ENCODE measurements at places on chromosomes 11 and 22.

DNA sequence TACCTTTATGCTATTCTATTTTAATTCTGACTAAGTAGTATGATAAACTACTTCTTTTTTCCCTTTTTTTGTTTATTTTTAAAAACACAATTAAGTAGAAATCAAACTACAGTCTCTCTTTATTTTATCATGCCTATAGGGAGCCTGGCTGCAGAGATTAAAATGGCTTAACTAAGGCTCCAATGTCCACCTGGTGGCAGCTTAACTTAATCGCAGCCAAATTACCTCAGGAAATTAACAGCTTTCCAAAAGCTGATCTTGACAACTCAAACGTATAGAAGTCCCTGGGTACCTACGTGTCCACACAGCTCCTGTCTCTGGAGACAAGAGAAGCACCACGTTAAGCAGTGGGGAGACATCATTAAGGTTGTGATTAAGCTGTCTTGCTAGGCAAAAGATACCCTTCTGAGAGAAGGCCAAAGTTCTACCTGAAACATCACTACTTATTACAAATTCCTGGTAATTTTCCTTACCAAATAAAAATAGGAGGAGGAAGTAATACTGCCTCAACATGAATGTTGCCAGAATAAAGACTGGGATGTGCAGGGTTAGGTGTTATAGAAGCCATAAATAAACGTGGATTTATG, 63.2 kb upstream of the SNX19 start:
- peak; percentile 27 for DNase-seq

GRCh38 chr11:114149689-114150407, 90.3 kb downstream of the ZBTB16 start:
- no peak for DNase-seq

DNA sequence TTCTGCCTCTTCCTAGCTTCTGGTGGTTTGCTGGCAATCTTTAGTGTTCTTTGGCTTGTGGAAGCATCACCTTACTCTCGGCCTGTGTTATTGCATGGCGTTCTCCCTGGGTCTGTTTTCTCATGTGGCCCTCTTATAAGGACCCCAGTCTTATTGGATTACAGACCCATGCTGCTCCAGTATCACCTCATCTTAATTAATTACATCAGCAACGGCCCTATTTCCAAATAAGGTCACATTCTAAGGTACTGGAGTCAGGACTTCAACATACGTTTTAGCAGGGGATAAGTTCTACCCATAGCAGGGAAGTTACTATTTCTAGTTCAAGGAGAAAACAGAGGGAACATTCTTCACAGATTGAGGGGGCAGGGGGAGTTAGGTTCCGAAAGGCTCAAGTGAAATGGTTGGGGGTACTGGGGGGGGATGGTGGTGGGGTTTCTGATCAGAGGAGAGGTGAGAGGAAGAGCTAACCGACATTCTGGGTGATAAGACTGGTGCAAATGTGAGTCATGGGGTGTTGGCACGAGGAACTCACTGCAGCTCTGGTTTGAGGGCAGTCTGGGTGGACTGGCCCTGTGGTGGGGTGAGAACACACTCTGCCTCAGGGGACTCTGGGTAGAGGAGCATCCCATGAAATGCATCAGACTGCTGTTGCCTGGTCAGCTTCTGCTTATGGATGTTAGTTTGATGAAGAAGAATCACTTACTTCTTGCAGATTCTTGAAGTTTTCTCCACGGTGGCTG, 51.5 kb upstream of the ZBED5 start:
- no peak for DNase-seq

GRCh38 chr11:36313750-36314433, 17.8 kb downstream of the PRR5L start:
- no peak for DNase-seq

- no peak for DNase-seq
Measured at GRCh38 chr11:73536961-73537360, 61.0 kb downstream of the FAM168A start.

DNA sequence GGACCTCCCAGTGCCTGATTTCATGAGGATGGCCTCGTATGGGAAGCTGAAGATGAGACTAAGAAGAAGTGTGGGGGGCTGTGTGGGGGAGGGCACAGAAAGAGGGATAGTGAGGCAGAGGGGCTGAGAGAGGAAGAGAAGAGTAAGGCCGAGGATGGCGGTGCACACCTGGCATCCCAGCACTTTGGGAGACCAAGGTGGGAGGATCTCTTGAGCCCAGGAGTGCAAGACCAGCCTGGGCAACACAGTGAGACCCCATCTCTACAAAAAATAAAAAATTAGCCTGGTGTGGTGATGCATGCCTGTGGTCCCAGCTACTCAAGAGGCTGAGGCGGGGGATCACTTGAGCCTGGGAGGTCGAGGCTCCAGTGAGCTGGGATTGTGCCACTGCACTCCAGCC, 13.5 kb upstream of the EHD1 start:
- DNase-seq, result no peak

DNA sequence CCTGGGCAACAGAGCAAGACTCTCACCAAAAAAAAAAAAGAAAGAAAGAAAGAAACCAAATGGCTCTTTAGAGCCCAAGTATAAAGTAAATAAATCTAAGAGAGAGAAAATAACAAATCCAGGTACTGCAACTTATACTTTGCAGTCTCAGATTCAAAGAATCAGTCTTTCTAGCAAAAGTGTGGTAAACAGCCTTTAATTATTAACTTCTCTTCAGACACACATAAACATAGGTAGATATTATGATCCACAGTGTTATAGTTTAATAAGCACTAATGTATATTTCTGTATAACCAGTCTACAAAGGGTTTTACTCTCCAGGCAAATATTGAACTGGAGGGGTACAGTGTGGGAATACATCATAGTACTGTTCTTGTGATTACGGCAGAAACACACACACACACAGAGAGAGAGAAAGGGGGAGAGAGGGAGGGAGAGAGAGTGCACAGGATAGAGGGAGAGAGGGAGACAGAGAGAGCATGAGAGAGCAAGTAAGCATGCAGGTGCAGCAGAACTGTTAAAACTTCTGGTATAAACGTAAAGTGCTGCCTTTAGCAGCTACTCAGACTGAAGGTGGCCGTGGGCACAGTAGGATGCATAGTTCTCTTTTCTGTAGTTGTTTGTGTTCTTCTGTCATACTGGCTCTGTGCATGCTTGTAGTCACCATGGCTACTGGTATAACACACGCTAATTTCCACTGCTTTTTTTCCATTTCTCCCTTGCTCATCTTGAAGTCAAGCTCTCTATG, 32.3 kb downstream of the MTMR2 start:
- DNase-seq, result no peak

DNA sequence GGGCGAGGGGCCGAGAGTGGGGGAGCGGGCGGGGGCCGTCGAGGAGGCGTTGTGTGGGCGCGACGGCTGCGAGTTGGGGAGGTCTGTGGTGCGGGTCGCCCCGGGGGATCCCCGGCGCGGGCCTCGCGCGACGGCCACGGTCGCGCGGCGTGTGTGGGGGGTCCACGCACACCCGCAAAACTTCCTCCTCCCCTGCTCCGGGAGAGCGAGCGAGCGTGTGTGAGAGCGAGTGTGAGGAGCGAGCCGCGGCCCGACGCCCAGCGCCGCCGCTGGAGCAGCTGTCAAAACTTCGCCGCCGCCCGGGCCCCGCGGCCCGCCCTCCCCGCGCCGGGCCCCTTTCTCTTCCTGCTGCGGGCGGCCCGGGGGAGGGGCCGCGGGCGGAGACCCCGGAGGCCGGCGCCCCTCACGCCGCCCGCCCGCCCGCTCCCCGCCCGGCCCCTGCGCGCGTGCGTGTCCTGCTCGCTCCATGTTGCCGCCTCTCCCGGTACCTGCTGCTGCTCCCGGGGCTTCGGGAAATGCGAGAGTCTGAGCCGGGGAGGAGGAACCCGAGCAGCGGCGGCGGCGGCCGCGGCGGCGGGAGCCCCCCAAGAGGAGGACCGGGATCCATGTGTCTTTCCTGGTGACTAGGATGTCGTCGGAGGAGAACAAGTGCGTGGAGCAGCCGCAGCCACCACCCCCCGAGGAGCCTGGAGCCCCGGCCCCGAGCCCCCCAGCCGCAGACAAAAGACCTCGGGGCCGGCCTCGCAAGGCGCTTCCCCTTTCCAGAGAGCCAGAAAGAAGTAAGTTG, 9.0 kb upstream of the CCT8L2 start:
- no peak for DNase-seq

GRCh38 chr11:128909438-128910125, 18.4 kb downstream of the KCNJ5 start:
- no peak for DNase-seq

DNA sequence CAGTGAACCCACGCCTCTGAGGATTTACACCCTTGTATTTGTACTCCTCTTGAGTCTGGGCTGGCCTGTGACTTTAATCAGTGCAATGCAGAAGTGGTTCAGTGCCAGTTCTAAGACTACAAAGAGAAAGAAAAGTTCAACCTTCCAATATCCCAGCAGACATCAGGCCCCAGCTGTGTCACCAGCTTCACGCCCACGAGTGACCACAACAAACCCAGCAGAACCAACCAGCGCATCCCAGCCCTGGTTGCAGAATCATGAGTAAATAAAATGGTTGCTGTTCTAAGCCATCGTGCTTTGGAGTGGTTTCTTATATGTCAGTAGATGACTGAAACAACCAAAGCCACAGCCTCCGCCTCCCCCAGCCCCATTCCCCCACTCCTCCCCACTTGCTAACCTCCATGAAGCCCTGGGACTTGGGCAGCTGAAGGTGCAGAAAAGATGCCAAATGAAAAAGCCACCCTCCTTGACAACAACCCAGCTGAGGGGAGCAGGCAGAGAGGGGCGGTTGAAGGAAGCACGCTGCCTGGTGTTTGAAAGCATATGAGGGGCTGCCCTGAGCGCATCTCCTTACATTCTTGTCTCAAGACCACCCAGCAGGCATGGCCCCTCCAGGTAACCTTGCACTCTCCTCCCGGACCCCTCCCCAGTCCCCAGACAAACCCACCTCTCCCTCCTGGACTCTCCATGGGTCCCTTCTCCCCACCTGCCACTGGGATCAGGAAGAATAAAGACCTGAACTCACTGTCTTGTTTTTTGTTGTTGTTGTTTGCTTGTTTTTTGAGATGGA, 20.9 kb downstream of the TSKU start:
- no peak for DNase-seq

All from fibroblast of upper back skin (primary cell).